Kidney (tissue), 22 donors: ENCODE measurements at places on chromosomes 2 and 18.

DNA sequence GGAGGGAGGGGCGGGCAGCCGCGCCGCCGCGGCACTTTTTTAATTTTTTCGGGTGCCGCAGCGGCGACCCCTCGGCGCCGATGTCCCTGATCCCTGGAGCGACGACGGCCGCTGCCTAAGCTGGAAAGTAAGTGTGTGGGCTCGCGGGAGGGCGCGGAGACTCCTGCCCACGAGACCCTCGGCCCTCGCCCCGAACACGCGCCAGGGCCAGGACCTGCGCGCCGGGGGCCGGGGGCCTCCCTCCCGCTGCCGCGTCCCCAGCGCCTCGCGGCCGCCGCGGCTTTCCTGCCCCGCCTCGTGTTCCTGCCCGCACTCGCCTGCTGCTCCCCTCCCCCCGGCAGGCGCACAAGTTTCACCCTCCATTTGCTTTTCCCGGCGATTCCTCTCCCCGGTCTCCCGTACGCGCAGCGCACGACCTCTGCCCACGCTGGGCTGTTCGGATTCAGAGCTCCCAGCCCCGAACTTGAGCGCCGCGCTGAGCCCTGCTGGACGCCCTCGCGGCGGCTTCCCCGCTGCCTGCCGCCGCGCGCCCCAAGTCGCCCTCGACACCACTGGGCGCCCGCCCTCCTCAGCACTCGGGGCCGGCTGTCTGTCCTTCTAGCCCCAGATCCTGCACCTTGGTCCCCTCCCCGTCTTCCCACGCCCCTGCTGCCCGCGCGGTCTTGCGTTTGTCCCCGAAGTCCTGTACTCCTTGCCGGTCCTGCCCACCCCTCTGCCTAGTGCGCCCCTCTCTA, 507 bp downstream of the PKP4 start:
- peak overlapping the region; percentile 99 for H3K27ac ChIP-seq
- peak overlapping the region; percentile 94 for H3K4me3 ChIP-seq
- no peaks in the 10 kb centered on the region for H3K4me1 ChIP-seq
- no peaks in the 10 kb centered on the region for H3K36me3 ChIP-seq

DNA sequence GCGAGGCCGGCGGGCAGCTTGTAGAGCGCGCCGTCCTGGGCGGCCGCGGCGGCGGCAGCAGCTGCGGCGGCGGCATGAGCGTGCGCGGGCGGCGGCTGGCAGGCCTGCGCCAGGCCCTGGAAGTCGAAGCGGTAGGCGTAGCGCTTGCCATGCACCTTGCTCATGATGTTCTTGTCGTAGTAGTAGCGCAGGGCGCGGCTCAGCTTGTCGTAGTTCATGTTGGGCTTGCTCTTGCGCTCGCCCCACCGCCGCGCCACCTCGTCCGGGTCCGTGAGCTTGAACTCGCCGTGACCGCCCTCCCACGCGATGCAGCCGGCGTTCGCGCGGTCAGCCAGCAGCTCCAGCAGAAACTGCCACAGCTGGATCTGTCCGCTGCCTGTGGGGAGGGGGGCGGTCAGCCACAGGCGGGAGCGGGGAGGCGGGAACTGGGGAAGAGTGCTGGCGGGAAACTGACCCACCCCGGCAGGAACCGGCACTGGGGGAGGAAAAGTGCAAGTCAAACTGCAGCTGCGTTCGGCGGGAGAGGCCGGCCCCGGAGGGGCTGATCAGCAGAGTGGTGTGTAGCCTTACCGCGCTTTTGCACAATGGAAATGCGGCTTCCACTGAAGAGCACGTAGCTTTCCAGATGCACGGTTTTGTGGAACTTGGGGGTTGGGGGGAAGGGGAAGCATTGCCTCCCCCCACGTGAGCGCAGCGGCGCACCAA, 3.0 kb downstream of the FEV start:
- H3K27me3 ChIP-seq = peaks cover 49% of the 10 kb centered on the region
- H3K4me1 ChIP-seq = no peaks in the 10 kb centered on the region
- H3K27ac ChIP-seq = no peak overlapping the region
- H3K4me3 ChIP-seq = no peak overlapping the region
- no peaks in the 10 kb centered on the region for H3K36me3 ChIP-seq

DNA sequence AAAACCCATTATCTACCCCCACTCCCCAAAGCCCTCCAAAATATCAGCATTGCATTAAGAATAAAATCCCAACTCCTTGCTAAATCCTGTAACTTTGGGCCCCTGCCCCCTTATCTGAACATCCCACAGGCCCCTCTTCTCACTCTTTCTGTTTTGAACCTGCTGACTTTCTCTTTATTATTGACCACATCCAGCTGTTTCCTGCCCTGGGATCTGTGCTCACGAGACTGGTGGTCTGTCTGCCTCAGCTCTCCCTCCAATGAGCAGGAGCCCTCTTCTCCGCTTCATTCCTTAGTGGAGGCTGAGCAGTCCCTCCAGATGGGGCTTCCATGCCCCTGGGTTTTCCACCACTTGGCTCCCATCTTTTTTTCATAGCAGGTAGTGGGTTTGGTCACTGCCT, 116.9 kb downstream of the ACKR3 start:
- peak; percentile 88 for DNase-seq
- no peaks in the 10 kb centered on the region for H3K36me3 ChIP-seq
- no peaks in the 10 kb centered on the region for H3K4me1 ChIP-seq
- H3K4me3 ChIP-seq = no peak overlapping the region

DNA sequence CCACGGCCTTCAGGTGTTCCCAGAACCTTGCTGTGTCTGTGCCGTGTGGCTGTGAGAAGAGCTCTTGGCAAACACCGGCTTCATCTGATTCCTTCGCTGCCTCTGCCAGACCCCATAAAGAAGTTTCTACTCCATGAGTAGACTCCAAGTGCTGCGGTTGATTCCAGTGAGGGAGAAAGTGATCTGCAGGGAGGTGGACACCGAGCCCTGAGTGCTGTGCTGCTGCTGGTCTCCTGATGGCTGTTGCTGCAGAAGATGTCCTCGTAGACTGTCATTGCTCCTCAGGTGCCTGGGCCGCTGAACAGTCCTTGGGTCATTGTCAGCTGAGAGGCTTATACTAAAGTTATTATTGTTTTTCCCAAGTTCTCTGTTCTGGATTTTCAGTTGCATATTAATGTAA, 19.6 kb downstream of the ASB1 start:
- peaks cover 29% of the 10 kb centered on the region for H3K36me3 ChIP-seq
- no peak for DNase-seq

DNA sequence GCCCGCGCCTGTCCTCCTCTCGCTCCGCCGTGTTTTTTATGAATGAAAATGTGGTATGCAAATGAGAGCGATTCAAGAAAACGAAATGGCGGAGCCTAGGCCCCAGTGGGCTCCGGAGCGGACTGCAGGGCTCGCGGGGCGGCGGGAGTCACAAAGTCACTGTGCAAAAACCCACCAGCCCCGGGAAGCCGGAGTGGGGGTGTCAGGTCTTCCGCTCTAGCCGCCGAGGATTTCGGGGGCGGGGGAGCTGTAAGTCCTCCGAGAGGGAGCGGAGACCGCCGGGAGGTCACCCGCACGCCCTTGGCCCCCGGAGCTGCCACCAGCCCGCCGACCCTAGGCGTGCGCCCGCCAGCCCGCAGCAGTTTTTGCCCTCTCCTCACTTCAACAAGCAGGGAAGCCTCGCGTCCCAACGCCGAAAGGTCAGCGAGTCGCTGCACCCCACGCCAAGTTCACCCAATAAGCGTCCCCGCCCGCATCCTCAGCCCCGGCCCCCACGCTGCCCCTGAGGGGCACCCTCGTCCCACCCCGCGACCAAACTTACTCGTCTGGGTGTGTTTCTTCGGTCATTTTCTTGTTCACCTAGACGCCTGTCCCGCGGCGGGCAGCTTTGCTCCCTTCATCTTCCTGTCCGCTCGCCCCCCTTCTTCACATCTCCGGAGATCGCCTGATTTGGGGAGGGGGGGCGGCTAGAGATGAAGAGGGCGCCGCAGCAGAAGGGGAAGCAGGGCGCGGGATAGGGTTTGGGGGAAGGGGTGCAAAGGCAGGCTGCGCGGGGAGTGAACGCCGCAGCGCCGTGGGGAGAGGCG, 775 bp downstream of the SPRED2 start:
- H3K4me1 ChIP-seq = no peaks in the 10 kb centered on the region
- H3K27ac ChIP-seq = peak overlapping the region; percentile 94
- H3K27me3 ChIP-seq = no peaks in the 10 kb centered on the region
- DNase-seq = peak; percentile 87
- no peaks in the 10 kb centered on the region for H3K36me3 ChIP-seq
- H3K4me3 ChIP-seq = peak overlapping the region; percentile 62

DNA sequence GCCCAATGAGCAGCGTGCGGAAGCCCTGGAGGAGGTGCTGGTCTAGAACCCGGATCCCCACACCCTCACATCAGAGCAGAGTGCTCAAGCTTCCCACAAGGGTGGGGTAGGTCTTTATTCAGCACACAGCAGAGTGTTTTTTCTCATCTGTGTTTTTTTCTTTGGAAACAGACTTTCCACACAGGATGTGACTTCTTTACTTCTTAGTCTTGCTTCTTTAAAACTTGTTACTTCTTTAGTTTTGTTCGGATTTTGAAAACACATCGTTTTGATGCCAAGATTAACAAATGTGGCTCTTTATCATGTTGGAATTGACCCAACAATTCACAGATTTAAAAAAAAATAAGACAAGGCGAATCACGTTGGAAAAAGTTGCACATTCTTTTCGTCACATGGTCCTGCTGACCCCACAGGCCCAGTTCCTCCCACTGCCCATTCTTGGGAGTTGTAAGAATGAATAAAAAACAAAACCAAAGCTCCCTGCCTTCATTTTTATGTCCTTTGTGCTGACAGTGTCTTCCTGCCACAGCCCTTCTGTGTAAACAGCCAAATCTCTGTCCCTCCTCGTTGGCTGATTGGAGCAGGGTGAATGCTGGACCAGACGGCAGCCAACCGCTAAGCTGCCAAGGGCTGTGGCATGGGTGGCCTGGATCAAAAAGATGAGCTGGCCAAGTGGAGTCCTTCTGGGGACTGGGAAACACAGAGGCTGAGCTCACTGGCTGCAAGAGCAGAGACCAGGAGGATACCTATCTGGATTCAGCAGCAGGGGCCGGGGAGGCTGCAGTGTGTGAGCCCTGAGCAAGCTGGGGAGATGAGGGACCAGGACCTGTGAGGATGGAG, 81.6 kb downstream of the TWIST2 start:
- H3K36me3 ChIP-seq = no peaks in the 10 kb centered on the region
- H3K4me1 ChIP-seq = no peaks in the 10 kb centered on the region
- H3K27me3 ChIP-seq = no peaks in the 10 kb centered on the region
- no peak overlapping the region for H3K27ac ChIP-seq

- no peaks in the 10 kb centered on the region for H3K27me3 ChIP-seq
- H3K36me3 ChIP-seq = no peaks in the 10 kb centered on the region
- H3K27ac ChIP-seq = no peak overlapping the region
- H3K4me1 ChIP-seq = no peaks in the 10 kb centered on the region
- DNase-seq = no peak
Measured at GRCh38 chr18:34985963-34986362, 55.2 kb upstream of the MAPRE2 start.

GRCh38 chr2:235552671-235553070, 58.8 kb downstream of the AGAP1 start:
- DNase-seq = no peak
- H3K27ac ChIP-seq = no peak overlapping the region
- H3K36me3 ChIP-seq = no peaks in the 10 kb centered on the region
- no peaks in the 10 kb centered on the region for H3K4me1 ChIP-seq
- no peak overlapping the region for H3K4me3 ChIP-seq
- H3K27me3 ChIP-seq = no peaks in the 10 kb centered on the region

DNA sequence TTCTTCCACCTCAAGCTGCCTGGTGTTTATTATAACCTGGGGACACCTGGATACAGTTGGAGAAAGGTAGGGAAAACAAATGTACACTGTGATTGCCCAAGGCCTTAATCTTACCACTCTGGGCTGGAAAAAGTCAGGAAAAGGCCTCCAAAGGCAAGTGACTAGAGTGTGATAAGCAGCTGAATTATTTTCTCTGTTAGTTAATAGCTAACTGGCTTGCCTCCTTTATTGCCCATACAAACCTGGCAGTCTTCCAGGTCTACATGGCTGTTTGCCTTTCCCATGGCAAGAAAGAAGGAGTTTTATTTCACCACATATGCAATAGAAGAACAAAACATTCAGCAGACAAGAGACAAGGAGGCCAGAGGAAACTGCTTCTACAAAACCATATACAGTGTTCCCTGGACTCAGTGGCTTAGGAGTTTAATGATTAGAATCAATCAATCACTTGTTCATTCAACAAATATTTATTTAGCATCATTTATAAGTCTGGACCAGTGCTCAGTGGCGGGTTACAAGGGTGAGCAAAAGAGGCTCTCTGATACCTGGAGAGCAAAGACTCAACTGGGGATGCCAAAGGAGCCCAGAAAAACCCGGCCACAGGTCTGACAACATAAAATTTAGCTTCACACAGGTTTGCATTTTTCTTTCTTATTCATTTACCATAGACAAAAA, 27.5 kb upstream of the SUCLG1 start:
- no peaks in the 10 kb centered on the region for H3K4me1 ChIP-seq
- no peak for DNase-seq
- no peak overlapping the region for H3K4me3 ChIP-seq
- H3K27ac ChIP-seq = peak overlapping the region; percentile 79

- DNase-seq = no peak
- no peaks in the 10 kb centered on the region for H3K36me3 ChIP-seq
- no peaks in the 10 kb centered on the region for H3K27me3 ChIP-seq
- H3K4me3 ChIP-seq = no peak overlapping the region
Measured at GRCh38 chr18:8538935-8539334, 70.3 kb upstream of the RAB12 start.

DNA sequence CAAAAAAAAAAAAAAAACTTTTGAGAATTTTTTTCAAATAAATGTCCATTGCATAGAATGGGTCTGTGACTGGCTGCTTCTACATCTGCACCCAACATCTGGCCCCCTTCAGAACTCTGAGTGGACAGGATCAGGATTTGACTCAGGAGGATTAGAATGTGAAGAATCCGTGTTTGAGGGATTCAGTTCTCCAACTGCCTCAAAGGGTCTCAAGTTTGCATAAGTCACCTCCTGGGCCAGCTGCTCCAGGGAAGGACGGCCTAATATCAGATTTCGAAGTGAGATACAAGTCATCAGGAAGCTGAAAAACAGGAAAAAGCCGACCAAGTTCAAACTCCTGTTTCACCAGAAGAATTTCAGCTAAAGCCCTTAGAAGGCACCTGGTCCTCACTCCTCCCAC, 10.9 kb downstream of the MAT2A start:
- DNase-seq = peak; percentile 76
- peaks cover 49% of the 10 kb centered on the region for H3K36me3 ChIP-seq
- peak overlapping the region; percentile 26 for H3K27ac ChIP-seq
- H3K27me3 ChIP-seq = no peaks in the 10 kb centered on the region

GRCh38 chr18:75256376-75256775, 45.8 kb downstream of the TSHZ1 start:
- no peaks in the 10 kb centered on the region for H3K36me3 ChIP-seq
- H3K4me3 ChIP-seq = no peak overlapping the region
- no peaks in the 10 kb centered on the region for H3K4me1 ChIP-seq

DNA sequence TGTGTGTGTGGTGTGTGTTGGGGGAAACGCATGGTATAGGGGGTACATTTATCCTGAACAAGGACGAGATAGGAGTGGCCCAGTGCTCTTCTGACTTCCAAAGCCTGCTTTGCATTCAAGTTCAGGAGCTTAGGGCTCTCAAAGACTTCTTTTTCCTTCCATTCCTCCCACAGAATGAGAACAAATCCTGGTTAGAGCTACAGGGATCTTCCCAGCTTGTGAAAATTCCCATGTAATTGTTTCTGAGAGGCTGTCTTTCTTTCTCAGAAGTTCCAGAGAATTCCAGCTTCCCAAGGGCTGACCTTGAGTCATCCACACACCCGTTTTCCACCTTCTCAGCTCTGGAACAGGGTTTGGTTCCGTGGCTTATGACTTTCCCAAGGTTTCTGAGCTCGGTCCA, 38.9 kb downstream of the FASTKD2 start:
- no peaks in the 10 kb centered on the region for H3K4me1 ChIP-seq
- no peaks in the 10 kb centered on the region for H3K36me3 ChIP-seq
- no peak overlapping the region for H3K4me3 ChIP-seq
- H3K27me3 ChIP-seq = no peaks in the 10 kb centered on the region
- H3K27ac ChIP-seq = no peak overlapping the region
